Stimulated activated CD4-positive, alpha-beta T cell treated with anti-CD3 and anti-CD28 coated beads, Interleukin-2, amount 100 ng/mL, for 4 hours (primary cell): ENCODE measurements at places on chromosomes 1 and 21.

DNA sequence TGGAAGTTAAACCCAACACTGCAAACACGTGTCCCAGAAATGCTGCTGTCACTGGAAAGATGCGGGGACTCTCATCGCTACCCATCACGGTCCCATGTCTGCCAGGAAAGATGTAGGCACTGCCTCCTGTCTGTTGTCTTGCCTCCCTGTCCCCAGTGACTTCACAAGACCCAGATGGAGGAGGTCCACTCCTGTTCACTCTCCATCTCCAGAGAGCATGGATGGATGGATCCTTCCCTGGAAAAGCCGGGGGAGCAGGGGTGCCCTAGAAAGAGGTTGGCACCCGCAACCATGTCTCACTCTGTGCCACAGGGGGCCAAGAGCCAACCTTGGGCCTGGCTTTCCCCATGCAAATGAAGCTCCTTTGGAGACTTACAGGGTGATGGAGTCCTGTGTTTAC, 135.5 kb downstream of the GLIS1 start:
- no peak for DNase-seq

DNA sequence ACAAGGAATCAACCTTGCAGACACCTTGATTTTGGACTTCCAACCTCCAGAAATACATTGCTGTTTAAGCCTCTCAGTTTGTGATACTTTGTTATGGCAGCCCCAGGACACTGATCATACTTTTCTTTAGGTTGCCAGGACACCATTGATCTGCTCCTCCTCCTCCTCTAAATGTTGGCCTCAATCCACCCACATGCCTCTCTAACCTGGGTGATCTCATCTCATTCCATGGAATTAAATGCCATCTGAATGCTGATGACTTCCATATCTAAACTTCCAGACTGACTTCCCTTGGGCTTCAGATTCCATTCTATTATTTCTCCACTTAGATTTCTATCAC, 7.4 kb upstream of the PPP1R15B start:
- no peak for DNase-seq

- DNase-seq = no peak
Observed at GRCh38 chr1:30760596-30761324, 3.2 kb upstream of the LAPTM5 start.

GRCh38 chr1:172460887-172461315, 17.0 kb upstream of the PIGC start:
- DNase-seq = no peak

- no peak for DNase-seq
Observed at GRCh38 chr1:81414488-81415015, 386.2 kb upstream of the ADGRL2 start.

DNA sequence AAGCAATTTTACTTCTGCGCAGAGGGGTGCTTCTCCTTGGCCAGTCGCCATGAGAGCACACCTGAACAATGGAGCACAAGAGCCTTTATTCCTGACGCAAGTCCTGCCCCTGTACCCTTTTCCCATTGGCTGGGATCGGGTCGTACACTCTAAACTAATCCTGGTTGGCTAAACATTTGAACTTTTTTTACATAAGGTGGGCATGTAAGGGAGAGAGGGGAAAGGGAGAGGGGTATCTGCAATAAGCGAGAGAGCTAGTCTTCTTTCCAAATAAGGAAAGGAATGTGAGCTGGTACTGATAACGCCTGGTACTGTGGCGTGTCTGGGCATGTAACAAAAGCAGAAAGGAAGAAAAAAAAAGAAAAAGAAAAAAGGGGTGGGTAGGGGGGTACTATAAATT, 21.8 kb downstream of the MFSD2A start:
- DNase-seq = no peak

DNA sequence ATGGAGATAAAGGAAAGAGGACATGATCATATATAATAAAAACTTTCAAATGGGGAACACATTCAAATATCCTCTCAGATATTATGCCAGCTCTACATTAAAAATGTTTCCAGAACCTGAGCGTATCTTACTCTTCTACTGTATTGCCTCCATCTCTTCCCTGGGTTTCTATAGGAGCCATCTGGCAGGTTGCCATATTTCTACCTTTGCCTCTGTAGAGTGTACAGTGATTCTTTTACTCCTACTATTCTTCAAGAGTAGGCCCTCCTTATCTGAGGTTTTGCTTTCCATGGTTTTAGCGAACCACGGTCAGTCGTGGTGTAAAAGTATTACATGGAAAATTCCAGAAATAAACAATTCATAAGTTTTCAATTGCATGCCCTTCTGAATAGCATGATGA, 259.5 kb downstream of the GRIK1 start:
- no peak for DNase-seq

DNA sequence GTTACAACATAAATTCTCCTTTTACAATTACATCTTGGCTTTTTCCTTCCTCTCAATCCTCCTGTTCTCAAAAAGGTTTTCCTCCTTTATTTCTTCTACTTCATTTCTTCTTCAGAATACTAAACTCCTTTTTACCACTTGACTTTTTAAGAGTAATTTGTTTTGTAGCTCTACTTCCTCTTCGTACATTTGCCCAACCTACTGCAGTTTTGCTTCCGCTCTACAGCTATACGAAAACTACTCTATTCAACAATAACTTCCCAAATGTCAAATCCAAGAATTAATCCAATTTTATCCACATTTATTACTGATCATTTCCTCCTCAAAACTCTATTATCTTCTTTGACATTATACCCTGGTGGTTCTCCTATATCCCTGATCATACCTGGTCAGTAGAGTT, 3.4 kb downstream of the GDAP2 start:
- DNase-seq = no peak

DNA sequence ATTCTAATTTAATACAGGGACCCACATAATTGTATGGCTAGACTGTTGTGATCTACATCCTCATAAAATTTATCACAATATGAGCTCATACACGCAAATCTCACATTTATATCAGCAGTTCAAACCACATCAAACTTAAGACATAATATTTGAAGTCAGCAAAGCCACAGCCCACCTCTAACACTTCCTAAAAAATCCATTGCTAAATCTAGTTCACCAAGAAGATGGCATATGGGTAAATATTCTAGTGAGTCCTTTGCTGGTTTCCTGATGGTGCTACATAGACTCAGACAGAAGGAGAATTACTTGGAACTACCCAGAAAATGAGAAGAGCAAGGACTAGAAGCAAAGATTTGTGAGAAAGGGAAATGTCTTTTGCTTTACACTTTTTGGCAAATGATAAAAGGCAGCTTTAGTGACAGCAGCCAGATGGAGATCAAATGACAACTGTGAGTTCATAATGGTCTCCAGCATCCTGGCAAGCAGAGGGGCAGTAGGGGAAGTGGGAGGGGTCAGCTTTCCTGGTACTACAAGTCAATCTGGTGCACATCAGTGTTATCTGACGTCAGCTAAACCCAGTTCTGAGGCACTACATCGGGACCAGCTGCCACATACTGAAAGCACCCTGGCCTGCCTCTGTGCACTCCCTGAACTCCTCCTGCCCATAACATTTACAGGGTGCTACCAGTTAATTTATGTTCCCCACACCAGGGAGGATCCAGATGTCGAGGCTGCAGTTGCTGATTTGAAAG, 10.6 kb upstream of the GADD45A start:
- peak; percentile 7 for DNase-seq

GRCh38 chr1:221074332-221074731, 195.1 kb downstream of the HLX start:
- no peak for DNase-seq

- DNase-seq = no peak
Observed at GRCh38 chr1:75234562-75234961, 100.4 kb downstream of the LHX8 start.

DNA sequence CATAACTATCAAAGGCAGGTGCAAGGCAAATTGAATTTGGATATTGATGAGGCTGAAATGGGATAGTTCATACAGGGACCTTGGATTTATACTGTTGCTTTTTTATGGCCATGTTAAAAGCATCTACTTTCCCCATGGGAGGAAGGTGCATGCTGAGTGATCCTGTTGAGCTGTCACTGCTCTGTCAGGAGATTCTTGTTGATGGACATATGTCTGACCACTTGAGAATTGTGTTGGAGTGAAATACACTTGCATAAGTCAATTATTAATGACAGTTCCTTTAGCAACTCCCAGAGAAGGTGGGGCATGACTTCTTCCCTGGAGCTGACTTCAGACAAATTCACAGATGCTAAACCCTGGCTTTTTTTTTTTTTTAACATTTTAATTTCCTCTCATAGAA, 58.4 kb upstream of the DYNLT5 start:
- no peak for DNase-seq

DNA sequence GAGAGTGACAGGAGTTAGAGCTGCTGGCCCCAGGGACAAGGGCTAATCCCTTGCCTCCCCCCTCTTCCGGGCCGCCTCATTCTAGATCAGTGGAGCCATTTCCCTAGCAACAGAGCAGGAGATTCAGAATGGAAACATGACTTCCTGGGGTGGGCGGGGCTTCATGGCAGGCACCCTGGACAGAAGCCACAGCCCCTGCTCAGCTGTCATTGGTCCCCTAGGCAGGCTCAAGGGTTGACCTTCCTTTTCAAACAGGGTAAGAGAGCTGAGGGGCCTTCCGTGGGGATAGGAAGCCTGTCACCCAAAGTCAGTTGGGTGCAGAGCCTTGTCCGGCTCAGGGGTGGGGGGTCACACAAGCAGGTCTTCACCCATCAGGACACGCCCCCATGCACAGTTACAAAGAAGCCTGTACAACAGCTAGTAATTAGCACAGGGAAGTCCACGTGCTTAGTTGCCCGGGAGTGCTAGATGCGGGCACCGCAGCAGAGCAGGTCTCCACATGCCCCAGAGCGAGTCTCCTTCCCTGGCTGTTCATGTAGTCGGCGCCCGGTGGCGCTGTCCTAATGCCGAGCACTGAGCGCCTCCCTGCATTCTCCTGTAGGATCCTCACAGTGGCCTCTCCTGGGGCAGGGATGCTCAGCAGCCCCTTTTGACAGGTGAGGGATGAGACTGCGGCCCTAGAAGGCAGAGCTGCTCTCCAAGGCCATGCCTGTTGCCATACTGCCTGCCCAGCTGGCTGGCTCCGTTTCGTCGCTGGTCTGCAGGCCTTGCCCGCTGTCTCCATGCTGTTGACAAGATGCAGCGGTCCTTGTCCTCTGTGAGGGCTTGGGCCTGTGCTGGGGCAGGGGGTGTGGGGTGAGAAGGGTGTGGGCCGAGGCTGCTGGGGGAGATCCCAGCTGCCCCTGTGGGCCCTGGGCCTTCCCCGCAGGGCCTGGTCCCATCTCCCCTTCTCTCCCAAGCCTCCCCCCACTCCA, 5.1 kb downstream of the TMEM201 start:
- DNase-seq = no peak
